H1 (cell line): ENCODE measurements at places on chromosomes 5 and 9. TPM values are rescaled to one million over a fixed set of nuclear protein-coding genes. Genes with fewer than 3 reads are reported as not detected.

DNA sequence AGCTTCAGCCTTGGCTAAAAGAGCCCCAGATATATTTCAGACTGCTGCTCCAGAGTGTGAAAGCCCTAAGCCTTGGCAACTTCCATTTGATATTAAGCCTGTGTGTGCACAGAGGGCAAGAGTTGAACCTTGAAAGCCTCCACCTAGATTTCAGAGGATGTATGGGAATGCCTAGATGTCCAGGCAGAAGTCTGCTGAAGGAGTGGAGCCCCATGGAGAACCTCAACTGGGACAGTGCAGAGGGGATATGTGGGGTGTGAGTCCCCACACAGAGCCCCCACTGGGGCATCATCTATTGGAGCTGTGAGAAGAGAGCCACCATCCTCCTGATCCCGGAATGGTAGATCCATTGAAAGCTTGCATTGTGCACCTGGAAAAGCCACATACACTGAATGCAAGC is 1784.8 kb upstream of the CDH9 start:
- DNase-seq, result no peak
- no peak overlapping the region for H3K27ac ChIP-seq
- no peaks in the 10 kb centered on the region for H3K27me3 ChIP-seq
- no peaks in the 10 kb centered on the region for H3K4me1 ChIP-seq
- H3K36me3 ChIP-seq, result peaks cover 4% of the 10 kb centered on the region; the same call in 1 of the 2 replicates

GRCh38 chr9:134333234-134333873 is 7.1 kb downstream of the RXRA start:
- peaks cover 18% of the 10 kb centered on the region; the same call in 1 of the 2 replicates for H3K4me1 ChIP-seq
- no peaks in the 10 kb centered on the region for H3K36me3 ChIP-seq
- no peak for DNase-seq
- no peak overlapping the region for H3K4me3 ChIP-seq
- H3K27me3 ChIP-seq, result no peaks in the 10 kb centered on the region

DNA sequence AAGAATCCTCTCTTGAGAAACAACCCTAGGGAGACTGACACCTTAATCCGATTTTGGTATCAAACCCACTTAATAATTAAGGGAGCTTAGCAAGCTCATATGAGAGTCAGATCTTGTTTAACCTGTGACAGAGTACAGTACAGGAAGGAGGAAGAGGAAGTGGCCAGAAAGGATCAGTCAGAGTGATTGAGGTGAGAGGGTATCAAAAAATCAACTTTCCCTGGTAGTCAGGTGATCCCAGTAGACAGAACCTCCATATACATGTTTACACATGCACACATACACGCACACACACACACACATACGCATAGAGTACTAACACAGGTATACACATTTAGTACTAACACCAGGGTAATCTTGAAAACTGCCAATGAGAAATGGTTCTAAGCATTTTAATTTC is 56.8 kb downstream of the GLIS3 start:
- H3K27me3 ChIP-seq, result no peaks in the 10 kb centered on the region
- H3K4me1 ChIP-seq, result peaks cover 5% of the 10 kb centered on the region; the same call in 1 of the 2 replicates
- H3K4me3 ChIP-seq, result no peak overlapping the region
- H3K36me3 ChIP-seq, result no peaks in the 10 kb centered on the region
- no peak overlapping the region for H3K27ac ChIP-seq
- DNase-seq, result no peak

GRCh38 chr9:114273461-114273881 is 49.4 kb upstream of the ORM1 start:
- H3K36me3 ChIP-seq, result no peaks in the 10 kb centered on the region
- no peak overlapping the region for H3K4me3 ChIP-seq
- H3K27me3 ChIP-seq, result no peaks in the 10 kb centered on the region
- no peak overlapping the region for H3K27ac ChIP-seq
- no peak for DNase-seq

The COL23A1 gene
- total RNA-seq, result 4.7 and 5.9 TPM in 2 replicates

GRCh38 chr5:108953940-108954339 is 206.2 kb downstream of the FER start:
- no peak overlapping the region for H3K4me3 ChIP-seq
- H3K27me3 ChIP-seq, result no peaks in the 10 kb centered on the region; the same call in 1 of the 2 replicates
- DNase-seq, result no peak
- no peaks in the 10 kb centered on the region for H3K4me1 ChIP-seq
- H3K36me3 ChIP-seq, result no peaks in the 10 kb centered on the region

DNA sequence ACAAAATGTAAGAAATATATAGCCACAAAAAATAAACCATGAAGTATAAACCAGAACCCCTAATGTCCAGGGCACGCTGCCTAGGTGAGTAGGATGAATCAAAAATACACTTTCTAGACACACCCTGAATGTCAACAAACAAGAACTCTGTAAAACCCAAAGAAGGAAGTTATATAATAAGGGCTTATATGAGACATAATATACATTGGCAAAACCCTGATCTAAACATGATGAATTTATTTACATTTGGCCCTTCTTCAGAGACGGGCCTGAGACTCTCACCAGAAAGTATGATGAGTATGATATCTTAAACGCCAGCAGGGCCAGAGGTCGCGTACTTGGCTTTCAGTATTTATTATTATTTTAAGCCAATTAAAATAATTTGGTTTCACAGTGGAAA is 125.1 kb upstream of the FST start:
- no peaks in the 10 kb centered on the region for H3K27me3 ChIP-seq
- no peaks in the 10 kb centered on the region for H3K4me1 ChIP-seq
- H3K27ac ChIP-seq, result no peak overlapping the region
- no peak for DNase-seq
- H3K36me3 ChIP-seq, result no peaks in the 10 kb centered on the region

The KCNMB1 gene
- 0.10 and 0.19 TPM in 2 replicates for total RNA-seq

The GPR150 gene
- not detected in 2 replicates for total RNA-seq

DNA sequence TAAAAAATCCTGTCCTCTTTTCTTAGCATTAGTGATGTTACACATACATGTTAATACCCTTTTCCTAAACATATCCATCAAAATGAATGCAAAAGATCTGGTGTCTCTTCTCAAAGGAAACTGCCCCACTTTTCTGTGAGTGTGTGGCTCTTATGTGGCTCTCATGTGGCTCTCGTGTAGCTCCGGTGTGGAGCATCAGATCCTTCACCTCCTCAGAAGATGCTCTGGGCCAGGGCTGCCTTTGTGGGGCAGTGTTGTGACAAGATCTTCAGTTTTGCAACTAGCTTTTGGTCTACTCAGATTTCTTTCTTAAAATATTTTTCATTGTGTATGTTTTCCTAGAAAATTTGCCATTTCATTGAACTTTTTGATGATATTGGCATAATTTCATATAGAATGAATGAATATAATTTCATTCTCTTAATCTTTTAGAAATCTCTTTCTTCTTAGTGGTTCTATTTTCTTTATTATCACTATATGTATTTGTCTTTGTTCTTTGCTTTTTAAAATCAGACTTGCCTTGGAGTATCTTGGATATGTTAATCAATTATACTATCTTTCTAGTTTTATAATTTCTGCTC is 19.4 kb downstream of the GARNL3 start:
- H3K4me3 ChIP-seq, result no peak overlapping the region
- DNase-seq, result no peak
- no peaks in the 10 kb centered on the region for H3K27me3 ChIP-seq

The CTXN3 gene
- total RNA-seq, result not detected in 2 replicates

The SPATA31C1 gene
- total RNA-seq, result 0.11 TPM in 1 of 2 replicates, not detected in the other

- H3K36me3 ChIP-seq, result peaks cover 26% of the 10 kb centered on the region
- no peak overlapping the region for H3K4me3 ChIP-seq
- no peak overlapping the region for H3K27ac ChIP-seq
- DNase-seq, result no peak
- no peaks in the 10 kb centered on the region for H3K27me3 ChIP-seq
Observed at GRCh38 chr9:135951889-135952663, 9.1 kb downstream of the UBAC1 start.

GRCh38 chr5:136192526-136193321 is at the start of gene SMIM32:
SMIM32 (minus strand) TSS chr5:136193162; CDS start chr5:136192524, 638 bp downstream.
- H3K36me3 ChIP-seq, result peaks cover 2% of the 10 kb centered on the region; the same call in 1 of the 2 replicates
- H3K4me1 ChIP-seq, result peaks cover 8% of the 10 kb centered on the region
- peaks cover 68% of the 10 kb centered on the region for H3K27me3 ChIP-seq
- no peak for DNase-seq

- no peaks in the 10 kb centered on the region for H3K4me1 ChIP-seq
- H3K27ac ChIP-seq, result no peak overlapping the region
- no peaks in the 10 kb centered on the region for H3K27me3 ChIP-seq
- no peaks in the 10 kb centered on the region for H3K36me3 ChIP-seq
- DNase-seq, result no peak
- H3K4me3 ChIP-seq, result no peak overlapping the region
Observed at GRCh38 chr5:16546732-16547131, 70.1 kb downstream of the RETREG1 start.
